ENCODE measurements at places on chromosomes 6 and 20.

- no peak for DNase-seq
These were observed 72.7 kb downstream of the LY86 start for GRCh38 chr6:6661191-6661590.

GRCh38 chr20:42360621-42361020 lies 742.4 kb upstream of the CHD6 start:
- DNase-seq = no peak

GRCh38 chr6:55734256-55734655 lies 141.1 kb downstream of the BMP5 start:
- DNase-seq = no peak

- no peak for DNase-seq
These were observed 652.3 kb downstream of the EPHA7 start for GRCh38 chr6:92767101-92767500.

GRCh38 chr6:73728548-73729205 lies 32.7 kb downstream of the CD109 start:
- no peak for DNase-seq

GRCh38 chr6:165968408-165968807 lies 199.2 kb downstream of the TBXT start:
- no peak for DNase-seq

DNA sequence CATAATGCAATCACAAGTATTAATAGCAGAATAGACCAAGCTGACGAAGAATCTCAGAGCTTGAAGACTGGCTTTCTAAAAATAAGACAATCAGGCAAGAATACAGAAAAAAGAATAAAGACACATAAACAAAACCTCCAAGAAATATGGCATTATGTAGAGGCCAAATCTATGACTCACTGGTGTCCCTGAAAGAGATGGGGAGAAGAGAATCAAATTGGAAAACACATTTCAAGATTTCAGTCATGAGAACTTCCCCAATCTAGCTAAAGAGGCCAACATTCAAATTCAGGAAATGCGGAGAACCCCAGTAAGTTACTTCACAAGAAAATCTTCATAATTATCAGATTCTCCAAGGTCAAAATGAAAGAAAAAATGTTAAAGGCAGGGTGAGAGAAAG lies 69.0 kb upstream of the PDE7B start:
- no peak for DNase-seq

DNA sequence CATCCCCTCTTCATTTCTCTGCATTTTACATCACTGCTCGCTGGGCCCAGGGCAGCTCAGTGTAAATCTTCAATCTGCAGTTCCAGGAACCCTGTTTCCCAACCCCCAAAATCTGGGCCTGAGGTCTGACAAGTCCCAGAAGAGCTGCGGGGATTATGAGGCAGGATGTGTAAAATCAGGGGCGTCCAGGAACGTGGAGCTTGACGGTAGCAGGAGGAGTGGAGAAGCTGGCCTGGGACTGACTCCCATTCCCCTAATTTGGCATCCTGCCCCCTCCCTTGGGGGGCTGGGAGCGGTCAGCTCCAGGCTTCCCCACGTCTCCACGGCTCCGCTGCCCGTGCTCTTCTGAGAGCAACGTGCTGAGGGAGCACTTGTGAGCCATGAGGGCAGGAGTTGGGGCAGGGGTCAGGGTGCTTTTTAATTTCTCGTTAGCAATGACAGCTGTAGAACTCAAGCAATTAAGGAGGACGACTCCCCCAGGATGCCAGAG lies 23.4 kb upstream of the VEGFA start:
- DNase-seq = no peak

DNA sequence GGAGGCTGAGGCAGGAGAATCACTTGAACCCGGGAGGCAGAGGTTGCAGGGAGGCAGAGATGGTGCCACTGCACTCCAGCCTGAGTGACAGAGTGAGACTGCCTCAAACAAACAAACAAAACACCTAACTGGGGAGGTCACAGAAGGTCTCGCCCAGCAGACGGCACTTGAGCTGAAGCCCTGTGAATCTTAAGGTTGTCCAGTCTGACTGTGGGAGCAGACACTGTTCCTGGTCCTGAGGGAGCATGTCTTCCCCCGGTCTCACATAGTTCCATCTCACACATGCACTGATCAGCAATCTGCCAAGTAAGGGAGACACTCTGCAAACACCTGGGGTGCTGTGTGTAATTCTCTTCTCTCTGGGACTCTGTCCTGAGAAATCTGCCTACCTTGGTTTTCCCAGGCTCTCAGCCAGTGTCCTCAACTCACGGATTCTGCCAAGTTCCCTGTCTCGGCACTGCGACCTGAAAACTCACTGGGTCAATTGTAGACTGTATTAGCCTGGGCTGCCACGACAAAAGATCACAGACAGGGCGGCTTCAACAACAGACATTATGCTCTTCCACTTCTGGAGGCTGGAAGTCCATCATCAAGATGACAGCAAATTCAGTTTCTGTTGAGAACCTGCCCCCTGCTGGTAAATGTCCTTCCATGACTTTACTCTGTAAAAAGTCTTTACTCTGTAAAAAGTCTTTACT lies 94.3 kb downstream of the JPH2 start:
- DNase-seq = no peak

DNA sequence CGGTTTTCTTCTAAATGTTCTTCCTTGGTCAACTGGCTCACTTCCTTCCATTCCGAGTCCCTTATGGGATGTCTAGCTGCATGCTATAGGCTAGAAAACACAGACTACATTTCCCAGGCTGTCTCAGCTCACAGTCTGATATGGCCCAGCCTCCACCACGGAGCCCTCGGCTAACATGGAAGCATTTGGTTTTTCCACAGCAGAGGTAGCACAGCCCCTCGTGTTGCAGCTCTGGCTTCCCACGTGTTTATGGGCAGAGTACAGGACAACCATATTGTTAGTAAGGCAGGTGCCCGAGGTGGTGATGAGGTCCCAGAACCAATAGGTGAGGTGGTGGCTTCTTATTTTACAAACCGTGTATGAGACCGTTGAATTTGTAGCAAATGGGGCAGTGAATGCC lies 8.7 kb downstream of the GPLD1 start:
- DNase-seq = no peak

GRCh38 chr6:143549949-143550268 lies 38.4 kb upstream of the FUCA2 start:
- DNase-seq = no peak

DNA sequence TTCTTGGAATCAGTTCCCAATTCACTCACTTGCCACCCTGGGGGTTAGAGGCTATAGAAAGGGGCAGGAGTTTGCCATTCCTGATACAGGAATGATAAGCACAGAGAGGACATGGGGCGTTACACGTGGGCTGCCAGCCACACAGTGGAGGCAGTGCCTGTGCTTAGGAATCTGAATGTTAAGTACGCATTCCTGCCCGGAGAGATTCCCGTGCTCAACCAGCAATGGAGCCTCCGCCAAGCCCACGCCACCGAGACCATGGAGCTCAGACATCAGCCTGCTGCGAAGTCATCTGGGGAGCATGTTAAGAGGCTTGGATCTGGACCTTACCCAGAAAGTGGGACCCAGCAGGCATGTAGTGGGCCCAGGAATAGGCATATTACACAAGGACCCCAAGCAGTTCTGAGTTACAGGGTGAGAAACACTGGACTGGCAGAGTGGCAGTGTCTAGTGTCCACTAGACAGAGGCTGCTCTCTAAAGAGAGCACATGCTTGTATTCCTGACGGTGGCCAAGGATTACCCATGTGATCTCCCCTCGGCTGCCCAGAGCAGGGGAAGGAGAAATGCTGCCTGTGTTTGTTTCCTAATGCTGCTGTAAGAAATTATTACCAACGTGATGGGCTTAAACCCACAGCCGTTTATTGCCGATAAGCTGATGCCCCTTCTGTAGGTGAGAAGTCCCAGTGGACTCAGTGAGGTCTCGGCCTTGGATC lies 138.2 kb downstream of the BMP7 start:
- no peak for DNase-seq

DNA sequence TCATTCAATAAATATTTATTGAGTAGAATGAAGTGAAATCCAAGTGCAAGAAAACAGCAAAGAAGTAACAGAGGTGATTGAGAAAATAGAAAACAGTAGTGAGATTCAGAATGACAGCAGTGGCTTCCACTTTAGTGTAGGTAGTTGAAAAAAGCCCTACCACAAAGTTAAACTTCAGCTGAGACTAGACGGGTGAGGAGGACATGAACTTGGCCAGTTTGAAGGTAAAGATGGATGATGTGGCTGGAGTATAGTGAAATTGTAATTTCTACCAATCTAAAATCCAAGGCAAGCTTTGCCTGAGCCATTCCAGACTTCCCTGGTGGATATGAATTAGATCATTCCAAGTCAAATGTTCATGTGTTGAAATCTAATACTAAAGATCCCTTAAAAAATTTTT lies 32.6 kb upstream of the AHI1 start:
- no peak for DNase-seq

GRCh38 chr6:31402324-31403282 lies 792 bp upstream of the MICA start:
- DNase-seq = no peak

DNA sequence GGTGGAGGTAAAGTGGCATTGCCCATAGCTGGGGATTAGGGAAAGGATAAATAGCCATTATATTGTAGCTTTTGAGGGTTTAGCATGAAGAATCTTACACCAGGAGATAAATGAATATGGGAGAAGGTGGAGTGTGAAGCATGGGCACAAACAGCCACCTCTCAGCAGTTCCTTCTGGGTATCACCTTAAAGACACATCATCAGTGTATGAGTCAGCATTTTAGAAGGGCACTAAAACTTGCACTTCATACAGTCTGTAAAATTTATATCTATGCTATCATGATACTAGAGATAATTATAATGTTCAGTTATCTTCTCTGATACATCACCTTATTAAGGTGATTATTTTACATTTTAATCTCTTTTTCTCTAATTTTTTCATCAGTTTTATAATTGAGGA lies 25.3 kb downstream of the SLC35A1 start:
- no peak for DNase-seq

GRCh38 chr6:92589996-92590395 lies 829.4 kb downstream of the EPHA7 start:
- no peak for DNase-seq

DNA sequence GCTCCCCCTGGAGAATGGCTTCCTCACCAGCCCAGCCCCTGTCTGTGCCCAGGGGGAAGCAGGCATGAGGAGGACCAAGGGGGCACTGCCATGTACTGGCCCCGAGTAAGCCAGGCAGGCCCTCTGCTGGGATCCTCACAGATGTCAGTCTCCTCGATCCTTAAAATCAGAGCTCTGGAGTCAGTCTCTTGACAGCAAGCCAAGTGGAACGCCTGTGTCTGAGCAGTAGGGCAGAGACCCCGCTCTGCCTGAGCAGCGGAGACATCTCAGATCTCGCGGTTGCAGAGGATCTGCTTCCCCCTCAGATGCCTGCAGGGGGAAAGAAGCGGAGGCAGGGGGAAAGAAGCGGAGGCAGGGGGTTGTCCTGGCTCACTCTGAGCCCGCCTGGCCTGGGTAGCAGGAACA lies 92.6 kb downstream of the SNX5 start:
- DNase-seq = no peak

GRCh38 chr20:58898629-58899408 lies 46.3 kb downstream of the GNAS start:
- no peak for DNase-seq

DNA sequence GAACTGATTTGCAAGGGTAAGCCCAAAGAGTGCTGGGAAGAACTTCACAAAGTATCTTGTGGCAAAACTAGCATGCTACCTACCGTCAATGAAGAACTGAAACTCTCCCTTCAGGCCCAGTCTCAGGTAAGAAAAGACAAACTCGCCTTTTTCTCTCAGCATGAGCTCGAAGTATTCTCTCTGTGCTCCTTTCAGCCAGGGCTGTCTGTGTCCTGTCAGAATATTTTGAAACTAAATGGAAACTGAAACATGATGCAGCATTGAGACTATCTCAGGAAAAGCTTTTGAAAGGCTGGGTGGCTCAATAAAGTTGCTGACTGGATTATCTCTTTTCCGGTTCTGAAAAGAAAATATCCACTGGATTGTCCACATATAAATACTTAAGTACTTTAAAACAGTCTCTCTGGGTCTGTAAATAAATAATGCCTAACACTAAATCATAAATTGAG lies 696 bp downstream of the CALHM5 start:
- no peak for DNase-seq

DNA sequence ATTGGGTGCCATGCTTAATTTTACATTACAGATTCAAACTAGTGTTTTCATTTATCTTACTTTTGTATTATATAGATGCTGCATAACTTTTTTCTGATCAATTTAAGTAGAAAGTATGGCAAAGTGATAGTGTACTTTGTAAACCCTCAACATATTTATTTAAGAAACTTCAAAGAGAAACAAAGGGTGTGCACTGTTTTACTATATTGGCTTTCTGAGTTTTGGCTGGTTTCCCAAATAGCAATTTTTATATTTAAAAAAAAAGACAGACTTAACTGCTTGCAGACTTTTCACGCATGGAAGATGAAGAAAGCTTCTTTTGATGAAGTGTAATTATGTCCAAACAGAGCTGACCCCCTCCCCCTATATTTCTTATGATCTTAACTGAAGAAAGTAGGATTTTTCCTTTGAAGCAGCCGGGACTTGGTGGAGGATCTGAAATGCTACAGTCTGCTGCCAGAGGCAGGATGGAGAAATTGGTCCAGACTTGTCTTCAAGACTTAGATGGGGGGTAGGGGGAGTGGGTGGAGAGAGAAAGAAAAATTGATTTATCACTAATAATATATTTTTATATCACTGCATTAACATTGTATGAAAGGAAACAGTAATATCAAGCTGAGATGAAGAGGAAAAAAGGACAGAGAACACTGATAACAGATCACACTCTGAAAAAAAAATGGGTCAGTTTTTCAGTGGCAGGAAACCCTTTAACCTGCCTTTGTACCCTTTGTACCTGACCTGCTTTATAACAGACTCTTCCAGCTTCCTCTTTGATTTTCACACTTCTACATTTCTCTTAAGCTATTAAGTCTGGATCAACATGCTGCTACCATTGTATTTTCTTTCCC lies 56.0 kb upstream of the SUPT3H start:
- DNase-seq = no peak

DNA sequence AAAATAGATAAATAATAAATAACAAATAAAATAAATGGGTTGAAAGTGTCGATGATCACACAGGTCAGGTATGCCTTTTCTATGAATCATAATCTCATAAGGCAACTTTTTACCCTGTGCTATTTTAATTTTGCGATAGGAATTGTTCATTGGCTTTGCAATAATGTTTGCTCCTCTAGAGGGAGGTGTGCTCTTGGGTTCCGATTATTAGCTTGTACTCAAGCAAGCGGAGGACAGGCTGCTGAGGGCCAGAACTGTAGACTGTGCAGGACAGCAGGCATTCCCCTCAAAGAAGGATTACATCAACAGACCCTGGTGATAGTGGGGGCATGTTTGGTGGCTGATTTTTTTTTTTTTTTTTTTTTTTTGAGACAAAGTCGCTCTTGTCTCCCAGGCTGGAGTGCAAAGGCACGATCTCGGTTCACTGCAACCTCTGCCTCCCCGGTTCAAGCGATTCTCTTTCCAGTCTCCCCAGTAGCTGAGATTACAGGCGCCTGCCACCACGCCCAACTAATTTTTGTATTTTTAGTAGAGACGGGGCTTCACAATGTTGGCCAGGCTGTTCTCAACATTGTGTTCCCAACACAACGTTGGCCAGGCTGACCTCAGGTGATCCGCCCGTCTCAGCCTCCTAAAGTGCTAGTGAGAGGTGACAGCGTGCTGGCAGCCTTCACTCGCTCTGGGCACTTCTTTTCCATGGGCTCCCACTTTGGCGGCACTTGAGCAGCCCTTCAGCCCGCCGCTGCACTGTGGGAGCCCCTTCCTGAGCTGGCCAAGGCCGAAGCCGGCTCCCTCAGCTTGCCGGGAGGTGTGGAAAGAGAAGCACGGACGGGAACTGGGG lies 35.6 kb downstream of the RIOK1 start:
- peak; percentile 33 for DNase-seq

Measured in AG09309 (cell line).